KG1 (cell line): ENCODE measurements at places on chromosomes 16 and 17.

DNA sequence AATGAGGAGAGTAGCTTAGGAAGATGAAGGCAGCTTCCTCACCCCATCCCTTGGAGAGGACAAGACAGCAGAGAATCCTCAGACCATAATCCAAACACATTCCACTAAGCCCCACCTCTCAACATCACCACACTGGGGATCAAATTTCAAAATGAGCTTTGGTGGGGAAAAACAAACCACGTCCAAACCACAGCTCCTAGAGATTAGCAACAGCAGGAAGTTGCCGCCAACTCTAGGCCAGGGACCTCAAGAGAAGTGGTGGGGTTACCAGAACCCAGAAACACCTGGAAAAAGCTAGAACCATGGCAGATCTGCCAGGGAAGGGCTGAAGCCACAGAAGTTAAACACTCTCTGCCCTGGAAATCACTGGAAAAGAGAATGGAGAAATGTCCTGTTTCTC lies 571.6 kb downstream of the HS3ST4 start:
- no peak for DNase-seq

- no peak for DNase-seq
These were observed 17.9 kb downstream of the CA7 start for GRCh38 chr16:66862023-66862520.

GRCh38 chr17:9855036-9855435 lies 29.3 kb downstream of the GLP2R start:
- DNase-seq, result no peak

GRCh38 chr17:61249649-61250299 lies 149.9 kb upstream of the TBX2 start:
- no peak for DNase-seq

DNA sequence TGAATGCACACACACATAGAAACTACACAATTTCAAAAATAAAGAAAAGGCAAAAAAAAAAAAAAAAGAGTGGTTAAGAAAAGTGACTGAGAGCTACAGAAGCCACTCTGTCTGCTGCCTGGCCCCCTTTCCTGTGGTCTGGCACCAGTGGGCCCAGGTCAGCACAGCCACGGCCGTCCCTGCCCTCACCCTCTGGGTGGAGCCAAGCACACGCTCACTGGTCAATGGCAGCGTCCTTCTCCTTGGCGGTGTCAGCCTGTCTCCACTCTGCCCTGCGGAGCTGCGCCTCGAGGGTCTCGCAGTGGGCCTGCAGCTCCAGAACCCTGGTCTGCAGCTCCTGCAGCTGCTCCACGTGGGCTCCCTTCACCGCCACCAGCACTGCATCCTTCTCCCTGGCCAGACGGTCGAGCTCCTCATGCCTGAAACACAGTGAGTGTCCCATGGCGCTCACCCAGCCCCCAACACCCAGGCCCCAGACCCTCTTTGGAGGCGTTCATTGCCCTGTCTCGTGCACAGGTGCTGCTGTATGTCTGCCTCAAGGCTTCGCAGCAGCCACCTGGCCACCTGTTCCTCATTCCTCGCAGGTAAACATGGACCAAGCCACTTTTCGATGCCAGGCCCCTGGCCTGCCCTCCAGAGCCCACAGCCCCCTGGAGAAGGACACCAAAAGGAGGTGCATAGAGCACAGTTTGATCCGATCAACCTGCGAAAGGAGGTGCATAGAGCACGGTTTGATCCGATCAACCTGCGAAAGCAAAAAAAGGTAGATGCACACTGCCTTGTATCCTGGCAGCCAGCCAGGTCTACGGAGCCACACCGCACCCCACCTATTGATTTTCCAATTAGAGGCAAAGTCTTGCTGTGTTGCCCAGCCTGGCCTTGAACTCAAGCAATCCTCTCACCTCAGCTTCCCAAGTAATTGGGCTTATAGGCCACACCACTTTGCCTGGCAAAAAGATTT lies 24.4 kb downstream of the CCDC57 start:
- DNase-seq, result no peak

GRCh38 chr16:87486282-87486681 lies 6.5 kb downstream of the ZCCHC14 start:
- no peak for DNase-seq

GRCh38 chr17:65987988-65988387 lies 203.9 kb downstream of the CEP112 start:
- no peak for DNase-seq

- no peak for DNase-seq
These were observed 406.5 kb upstream of the MON1B start for GRCh38 chr16:76784530-76784929.

DNA sequence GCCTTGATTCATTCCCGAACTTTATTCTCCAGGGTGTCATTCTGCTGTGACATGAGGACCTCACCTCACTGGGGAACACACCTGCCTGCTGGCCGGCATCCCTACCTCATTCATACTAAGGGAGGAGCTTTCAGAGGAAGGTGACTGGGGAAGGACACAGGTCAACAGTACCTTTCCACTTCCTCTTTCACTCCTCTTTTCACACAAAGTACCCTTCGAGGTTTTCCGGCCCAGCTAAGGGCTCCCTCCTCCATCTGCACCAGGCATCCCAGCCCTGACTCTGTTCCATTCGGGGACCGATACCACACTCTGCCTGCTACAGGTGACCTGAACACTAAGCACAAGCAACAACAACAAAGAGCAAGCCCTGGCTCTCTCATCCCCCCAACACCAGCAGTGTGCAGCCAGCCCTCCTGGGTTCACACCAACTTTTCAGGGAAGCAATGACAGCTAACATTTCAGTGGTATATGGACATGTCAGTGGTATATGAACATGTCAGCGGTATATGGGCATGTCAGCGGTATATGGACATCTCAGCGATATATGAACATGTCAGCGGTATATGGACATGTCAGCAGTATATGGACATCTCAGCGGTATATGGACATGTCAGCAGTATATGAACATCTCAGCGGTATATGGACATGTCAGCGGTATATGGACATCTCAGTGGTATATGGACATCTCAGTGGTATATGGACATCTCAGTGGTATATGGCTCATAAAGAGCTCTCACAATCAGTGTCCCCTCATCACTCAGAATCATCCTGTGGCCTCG lies 16.0 kb downstream of the TRIM25 start:
- no peak for DNase-seq

- peak; percentile 87 for DNase-seq
These were observed at the start of gene SCRN2 for GRCh38 chr17:47840742-47841487. TSS of gene SCRN2 (minus strand) at chr17:47841273. CDS start at chr17:47840843, 430 bp downstream.

DNA sequence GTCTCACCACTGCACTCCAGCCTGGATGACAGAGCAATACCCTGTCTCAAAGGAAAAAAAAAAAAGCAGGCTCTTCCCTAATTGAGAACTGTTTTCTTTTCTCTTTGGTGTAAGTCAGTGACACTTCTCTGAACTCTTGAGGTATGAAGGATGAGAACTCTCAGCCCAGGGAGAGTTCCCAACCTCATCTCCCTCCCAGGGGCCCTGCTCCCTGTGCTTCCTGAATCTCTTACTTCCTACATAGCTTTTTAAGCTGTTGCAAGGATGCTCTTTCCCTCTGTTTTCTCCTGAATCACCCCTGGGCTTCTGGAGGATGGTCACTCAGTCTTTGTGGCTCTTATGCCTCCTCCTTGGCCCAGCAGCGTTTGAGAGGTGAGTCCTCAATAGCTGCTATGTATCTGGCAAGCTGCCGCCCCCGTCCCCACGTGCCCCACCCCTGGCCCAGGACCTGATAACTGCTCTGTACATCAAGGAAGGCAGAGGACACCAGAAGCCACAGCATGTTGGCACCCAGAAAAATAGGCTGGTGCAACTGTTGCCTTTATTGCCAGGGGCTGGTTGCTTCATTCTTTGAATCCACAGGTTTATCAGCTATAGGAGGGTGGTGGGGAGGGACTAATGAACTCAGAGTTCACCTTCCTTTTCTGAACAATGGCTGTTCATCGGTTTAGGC lies 24.0 kb downstream of the IGF2BP1 start:
- DNase-seq, result no peak

DNA sequence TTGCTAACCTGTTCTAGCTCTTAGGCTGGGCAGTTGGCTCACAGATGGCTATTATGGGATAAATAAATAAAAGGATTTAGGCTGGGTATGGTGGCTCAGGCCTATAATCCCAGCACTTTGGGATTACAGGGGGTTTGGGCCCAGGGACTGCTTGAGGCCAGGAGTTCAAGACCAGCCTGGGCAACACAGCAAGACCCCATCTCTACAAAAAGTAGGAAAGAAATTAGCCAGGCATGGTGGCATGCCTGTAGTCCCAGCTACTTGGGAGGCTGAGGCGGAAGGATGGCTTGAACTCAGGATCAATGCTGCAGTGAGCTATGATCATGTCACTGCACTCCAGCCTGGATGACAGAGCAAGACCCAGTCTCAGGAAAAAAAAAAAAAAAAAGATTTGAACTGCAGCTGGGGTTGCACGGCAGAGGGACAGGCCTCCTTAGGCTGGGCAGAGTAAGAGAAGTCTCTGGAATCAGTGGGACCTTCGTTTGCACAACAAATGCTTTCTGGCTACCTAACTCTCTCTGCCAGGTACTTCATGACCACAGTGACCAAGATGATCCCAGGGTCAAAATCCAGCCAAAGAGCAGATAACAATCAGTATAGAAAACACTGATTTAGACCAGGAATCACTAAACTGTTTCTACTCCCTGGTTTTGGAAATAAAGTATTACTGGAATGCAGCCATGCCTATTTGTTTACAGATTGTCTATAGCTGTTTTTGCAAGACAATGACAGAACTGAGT lies 6.8 kb downstream of the RUSF1 start:
- no peak for DNase-seq

DNA sequence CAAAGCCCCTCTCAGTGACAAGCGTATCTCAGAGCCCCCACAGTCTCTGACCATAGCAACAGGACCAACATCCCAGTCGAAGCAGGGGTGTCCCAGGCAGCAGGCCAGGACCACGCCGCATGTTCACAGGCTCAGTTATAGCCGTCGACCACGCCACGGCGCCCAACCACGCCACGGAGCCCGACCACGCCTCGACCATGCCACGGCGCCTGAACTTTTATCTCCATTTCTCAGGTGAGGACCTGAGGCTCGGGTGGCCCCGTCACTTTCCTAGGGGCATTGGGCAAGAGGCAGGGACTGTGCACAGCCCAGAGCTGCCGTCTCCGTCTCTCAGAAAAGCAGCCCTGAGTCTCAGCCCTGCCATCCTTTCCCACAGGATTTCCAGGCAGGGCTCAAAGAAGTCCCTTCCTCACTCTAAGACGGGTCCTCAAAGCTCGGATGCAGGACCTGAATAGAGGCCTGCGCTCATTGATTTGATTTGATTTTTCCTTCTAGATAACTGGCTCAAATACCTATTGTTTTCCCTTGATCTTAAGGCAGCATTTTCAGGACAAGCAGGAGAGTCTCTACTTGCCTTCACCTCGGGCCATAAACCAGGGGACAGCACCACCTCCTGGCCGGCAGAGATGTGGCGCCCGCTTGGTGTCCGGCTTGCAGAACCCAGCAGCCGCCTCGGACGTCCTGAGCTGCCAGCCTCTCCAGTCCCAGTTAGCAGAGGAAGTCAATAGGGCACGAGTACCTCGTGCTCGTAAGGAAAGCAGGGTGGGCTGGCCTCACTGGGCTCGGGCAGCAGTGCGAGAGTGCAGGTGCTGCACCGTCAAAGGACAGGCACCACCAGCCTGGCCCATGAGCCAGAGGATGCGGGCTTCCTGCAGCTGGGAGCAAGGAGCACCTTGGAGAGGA lies 38.8 kb downstream of the C16orf95 start:
- peak; percentile 25 for DNase-seq

DNA sequence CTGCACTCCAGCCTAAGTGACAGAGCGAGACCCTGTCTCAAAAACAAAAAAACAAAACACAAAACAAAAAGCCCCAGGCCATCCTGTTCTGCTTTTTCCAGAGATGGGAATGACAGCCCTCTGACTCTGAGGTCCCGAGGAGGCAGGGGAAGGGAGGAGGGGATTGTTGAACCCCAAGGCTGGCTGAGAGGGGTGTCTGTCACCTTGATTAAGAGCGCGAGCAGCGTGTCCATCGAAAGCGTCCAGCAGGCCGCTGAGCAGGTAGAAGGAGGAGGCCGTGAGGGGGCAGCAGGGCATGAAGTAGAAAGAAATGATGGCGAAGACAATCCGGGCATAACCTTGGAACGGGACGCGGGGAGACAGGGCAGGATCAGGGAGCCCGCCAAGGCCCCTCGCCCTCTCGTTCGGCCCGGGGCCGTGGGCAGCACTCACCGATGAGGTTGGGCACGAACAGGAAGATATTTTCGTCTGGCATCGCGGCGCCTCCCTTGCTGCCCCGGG lies 593 bp downstream of the CDIPT start:
- DNase-seq, result no peak

GRCh38 chr17:50917418-50917743 lies 51.2 kb upstream of the TOB1 start:
- no peak for DNase-seq

DNA sequence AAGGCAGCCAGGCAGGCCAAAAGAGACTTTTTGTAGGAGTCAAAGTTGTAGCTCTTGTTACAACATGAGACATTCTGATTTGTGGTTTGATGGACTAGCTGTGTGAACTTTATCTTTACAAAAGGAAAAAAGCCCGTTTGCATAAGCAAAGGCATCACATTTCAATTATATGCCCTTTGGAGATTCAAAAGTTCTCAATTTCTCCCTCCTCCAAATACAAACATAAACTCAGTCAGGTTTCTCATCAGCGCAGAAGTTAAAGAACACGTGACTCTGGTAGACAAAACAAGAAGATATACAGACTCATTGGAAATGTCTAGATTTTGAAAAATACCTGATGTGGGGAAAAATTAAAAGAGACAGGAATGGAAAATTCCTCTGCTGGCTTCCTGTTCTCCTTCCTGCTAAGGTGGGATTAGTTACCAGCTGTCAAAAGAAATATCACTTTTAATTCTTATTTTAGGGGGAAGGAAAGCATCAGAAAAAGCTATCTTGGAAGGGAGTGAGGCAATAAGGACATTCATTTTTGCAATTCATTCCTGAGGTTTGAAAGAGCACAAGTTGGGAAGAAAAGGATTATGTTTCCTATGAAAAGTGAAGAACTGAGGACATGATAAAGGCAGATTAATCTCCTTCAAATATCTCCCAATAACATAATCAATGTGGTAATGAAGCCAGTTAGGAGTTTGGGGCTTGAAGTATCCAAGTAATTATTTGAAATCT lies 4.6 kb upstream of the KCNJ16 start:
- DNase-seq, result no peak

DNA sequence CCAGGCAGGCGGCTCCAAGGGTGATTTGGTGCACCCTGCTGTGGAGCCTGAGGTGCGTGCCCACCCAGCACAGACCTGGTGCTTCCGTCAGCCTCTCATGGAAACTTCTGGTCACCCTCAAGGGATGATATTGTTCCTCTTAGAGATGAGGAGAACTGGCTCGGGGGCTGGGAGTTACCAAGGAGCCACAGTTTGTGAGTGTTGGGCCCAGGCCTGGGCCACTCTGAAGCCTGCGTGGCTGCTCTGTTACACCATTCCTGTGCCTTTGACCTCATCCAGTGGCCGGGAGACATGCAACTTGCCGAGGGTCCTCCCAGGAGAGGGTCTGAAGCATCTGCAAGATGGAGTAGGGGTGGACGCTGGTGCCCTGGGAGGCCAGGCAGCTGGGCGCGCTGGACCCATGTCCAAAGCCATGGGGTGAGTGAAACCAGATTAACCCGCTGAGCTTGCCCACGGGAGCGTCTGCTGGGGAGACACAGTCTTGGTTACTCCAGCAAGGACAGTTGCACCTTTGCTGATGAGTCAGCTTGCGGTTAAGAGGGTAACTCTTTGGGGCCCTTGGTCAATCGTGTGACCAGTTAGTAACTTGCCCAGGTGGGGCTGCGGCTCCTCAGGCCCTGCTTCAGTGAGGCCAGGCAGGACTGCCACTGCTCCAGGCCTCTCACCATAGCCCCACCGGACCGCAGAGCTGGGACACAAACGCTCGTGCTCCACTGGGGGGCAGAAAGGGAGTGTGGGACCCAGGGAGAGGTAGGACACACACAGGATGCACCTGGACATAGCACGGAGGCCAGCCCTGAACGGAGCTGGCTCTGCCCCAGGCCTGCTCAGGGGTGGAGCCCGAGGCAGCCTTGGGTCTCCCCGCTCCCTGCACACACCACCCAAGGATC lies 7.5 kb downstream of the C16orf90 start:
- DNase-seq, result no peak
